Omental fat pad (tissue), 4 donors: ENCODE measurements at places on chromosomes 5 and 9.

DNA sequence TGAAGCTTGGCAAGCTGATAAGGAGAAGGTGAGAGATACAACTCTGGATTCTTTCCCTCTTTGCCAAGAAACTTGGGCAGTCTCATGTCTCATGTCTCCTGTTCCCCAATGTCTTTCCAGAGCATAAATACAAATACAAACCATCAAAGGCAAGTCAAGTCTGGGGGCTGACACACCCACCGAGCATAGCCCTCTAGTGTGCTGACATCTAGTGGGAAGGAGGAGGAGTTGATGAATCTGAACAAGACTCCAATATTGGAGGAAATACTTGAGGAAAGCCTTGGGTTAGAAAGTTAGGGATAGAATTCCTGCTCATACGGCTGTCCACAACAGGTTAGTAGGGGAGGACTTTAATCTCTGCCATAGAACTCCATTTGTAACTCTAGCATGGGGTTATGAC, 8.6 kb downstream of the MLANA start:
- no peak for DNase-seq

GRCh38 chr5:53934151-53934820, 373.8 kb downstream of the NDUFS4 start:
- no peak for DNase-seq

- DNase-seq, result no peak
Observed at GRCh38 chr9:21991072-21991959, 2.9 kb downstream of the CDKN2A start.

DNA sequence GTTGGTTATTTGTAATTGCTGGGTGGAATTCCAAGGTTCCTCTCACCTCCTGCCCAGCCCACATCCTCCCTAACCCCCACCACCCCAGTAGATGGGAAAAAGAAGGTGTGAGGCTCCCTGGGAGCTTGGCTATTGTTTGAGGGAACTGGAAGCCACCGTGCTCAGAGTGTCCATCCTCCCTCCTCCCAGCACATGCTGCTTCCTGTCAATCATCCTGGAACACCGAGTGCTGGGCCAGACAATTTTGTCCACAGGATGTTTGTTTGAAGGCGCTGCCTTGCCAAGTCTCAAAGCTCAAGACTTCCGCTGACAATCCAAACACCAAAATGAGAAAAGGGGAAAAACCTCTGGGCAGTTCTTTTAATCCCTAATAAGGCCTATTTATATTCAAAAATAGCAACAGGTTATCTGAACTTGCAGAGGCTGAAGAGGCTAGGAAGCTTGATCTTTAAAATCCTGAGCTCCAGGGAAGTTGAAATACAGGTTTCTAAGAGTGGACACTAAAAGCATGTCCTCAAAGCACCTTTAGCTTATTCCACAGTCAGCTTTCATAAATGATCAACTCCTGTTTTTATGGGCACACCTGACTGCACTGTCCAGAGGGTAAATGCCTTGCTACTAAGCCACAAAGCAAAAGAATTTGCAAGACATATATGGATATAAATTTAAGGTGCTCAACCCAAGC, 286.7 kb downstream of the NFIB start:
- DNase-seq, result no peak

- no peak for DNase-seq
Observed at GRCh38 chr9:3719286-3719685, 193.5 kb upstream of the RFX3 start.

- DNase-seq, result no peak
Observed at GRCh38 chr5:53915120-53915519, 354.7 kb downstream of the NDUFS4 start.

DNA sequence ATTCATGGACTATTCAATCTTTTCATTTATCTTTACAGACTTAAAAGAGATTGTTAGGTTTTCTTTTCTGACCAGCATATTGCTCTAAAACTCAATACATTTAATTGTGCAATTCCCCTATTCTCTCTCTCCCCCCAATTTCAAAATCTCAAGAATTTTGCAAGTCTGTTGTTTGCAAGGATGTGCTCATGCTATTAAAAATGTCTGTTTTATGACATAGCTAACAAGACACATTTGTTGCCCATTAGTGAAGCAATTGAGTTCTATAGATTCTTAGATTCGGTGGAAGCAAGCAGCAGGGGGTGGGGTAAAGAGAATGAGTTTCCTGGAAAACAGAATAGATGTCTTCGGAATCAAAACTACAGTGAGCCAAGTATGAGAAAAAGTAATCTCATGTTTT, 8.5 kb upstream of the CSNK1A1 start:
- DNase-seq, result no peak

GRCh38 chr5:151627650-151628049, 36.5 kb upstream of the FAT2 start:
- DNase-seq, result no peak

DNA sequence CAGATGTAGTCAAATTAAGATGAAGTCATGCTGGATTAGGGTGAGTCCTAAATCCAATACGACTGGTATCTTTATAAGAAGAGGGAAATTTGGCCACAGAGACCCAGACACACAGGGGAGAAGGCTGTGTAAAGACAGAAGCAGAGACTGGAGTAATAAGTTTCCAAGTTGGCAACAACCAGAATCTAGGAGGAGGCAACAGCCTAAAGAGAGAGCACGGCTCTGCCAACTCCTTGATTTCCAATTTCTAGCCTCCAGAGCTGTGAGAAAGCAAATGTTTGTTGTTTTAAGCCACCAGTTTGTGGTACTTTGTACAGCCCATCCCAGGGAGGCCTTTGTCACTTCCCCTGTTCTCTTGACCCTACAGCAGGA, 74.4 kb downstream of the ATG10 start:
- no peak for DNase-seq

- no peak for DNase-seq
Observed at GRCh38 chr5:111618623-111619271, 106.4 kb upstream of the STARD4 start.

DNA sequence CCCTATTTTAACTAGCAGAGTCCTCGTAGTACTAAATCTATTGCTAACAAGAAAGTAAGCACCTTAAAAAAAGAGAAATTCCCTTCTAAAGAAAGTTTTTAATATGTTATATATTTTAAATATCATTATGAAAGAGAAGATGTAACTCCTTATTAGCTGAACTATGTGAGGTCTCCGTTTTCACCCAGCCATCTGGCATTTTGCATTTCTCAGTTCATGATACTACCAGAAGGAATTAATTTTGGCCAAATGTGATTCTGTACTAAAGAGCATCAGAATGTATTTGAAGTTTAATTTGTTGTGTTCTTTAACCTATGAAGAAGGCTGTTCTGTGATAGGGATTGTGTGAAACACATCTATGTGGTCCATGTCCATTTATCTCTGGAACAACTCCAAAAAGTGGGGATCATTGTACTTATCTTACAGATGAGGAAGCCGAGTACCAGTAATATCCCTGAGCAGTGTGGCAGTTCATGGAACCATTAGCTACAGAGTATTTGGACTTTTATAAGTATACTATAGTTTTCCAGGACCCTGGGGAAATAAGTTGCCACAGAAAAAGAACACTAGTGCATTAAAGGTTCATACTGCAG, 29.8 kb downstream of the TNFAIP8 start:
- DNase-seq, result no peak

- DNase-seq, result no peak
Observed at GRCh38 chr5:137995749-137996128, 37.1 kb downstream of the FAM13B start.

GRCh38 chr9:10079284-10079964, 533.4 kb downstream of the PTPRD start:
- DNase-seq, result no peak

DNA sequence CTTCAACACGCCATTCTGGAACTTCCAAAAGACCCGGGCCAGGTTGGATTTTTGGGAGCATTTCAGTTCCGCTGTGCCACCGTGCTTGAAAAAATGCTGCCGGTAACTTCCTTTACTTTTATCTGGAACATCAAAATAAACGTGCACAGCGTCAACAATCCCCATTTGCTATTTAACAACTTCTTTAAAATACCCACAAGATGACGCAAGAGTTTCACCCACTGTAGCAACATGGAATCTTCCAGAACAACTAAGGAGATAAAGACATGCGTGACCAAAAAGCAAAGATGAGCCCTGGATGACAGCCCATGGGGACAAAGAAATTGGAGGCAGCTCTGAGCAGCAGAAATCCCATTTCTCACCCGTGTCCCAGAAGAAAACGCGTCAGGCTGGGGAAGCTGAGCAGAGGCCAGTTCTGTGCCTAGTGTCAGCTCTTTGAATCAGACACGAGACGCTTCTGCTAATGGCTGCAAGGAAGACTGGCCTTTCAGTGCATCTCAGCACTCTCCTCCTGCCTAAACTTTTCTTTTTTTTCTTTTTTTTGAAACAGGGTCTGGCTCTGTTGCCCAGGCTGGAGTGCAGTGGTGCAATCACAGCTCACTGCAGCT, 61.3 kb downstream of the SECISBP2 start:
- DNase-seq, result no peak

- no peak for DNase-seq
Observed at GRCh38 chr9:81557452-81558090, 131.8 kb downstream of the TLE1 start.

DNA sequence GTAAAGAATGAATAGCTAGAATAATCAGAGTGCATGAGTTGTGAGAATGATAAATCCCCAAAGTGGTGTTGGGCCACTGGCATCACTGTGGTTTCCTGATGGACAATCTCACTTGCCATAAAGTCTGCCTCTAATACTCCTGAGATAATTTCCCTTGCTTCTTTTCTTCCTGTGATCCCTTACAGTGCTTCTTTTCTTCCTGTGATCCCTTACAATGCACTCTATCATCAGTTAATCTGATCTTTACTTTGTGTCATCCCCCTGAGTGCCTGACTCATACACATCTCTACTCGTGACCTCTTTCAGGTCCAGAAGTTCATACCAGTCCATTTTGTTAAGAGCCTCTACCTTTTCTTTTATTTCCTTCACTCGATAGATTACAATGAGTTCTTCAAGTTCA, 418.3 kb downstream of the HCN1 start:
- no peak for DNase-seq

GRCh38 chr5:147036691-147037245, 158.2 kb upstream of the PPP2R2B start:
- DNase-seq, result no peak

GRCh38 chr5:83540783-83541182, 69.2 kb downstream of the VCAN start:
- no peak for DNase-seq

DNA sequence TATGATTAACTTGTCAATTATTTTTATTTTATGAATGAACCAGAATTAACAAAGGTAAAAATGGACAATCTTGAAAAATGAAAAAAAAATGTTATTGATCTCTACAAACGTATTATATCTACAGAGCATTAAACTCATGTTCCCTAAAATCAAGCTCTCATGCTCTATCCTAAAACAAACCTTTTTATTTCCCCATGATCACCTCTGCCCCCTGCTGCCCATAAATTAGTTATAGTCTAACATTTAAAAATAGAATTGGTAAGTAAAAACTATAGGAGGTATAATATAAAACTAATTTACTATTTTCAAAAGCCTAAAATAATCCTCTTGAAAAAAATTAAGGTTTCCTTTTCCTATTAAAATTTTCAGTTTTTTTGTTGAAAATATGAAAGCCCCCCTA, 168.0 kb upstream of the POU5F2 start:
- DNase-seq, result no peak

DNA sequence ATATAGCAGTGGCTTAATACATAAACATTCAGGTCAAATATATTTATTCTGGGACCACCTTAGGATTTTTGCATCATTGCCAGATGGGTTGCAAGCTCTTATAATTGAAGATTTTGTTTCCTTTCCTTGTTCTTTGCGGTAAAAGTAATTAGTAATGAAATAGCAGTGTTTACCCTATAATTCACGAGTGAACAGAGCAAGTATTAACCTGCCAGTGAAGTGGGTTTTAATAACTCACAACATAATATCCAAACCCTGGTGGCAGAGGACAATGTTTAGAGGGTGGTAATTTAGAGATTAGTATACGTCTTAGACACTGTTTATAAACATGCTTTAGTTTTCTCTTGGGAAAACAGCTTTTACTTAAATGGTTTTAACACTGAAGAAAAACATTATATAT, 11.8 kb downstream of the ARL14EPL start:
- no peak for DNase-seq

DNA sequence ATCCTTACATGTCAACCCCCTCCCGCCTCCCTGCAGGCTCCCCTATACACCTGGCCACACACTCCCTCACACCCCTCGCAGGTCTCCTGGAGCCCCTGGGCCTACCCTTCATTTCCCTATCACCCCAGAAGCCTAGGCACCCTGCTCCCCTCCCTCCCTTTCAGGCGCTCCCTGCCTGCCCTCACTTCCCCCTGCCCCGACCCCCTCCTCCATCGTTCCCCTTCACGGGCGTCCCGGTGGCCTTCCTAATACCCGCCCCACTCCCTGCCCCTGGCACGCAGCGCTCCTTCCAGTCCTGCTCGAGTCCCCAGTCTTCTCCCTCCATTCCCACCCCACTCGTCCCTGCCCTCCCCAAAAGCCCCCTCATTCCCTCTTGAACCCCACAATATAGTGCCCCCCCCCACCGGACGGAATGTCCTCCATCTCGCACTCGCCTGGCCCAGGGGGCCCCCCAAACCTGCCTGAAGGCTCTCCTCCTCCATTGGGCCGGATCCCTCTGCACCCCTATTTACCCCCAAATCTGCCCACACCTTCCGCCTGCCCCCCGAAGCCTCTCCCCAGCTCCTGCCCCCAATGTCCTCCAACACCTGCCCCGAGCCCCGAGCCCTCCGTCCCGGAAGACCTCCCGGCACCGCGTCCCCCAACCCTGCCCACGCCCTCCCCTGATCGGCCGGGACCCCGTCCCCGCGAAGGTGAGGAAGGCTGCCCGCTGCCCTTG, 746 bp downstream of the STRBP start:
- DNase-seq, result no peak

GRCh38 chr9:130895481-130896232, 955 bp downstream of the QRFP start:
- no peak for DNase-seq

GRCh38 chr5:103207011-103207410, 51.6 kb upstream of the MACIR start:
- DNase-seq, result no peak

DNA sequence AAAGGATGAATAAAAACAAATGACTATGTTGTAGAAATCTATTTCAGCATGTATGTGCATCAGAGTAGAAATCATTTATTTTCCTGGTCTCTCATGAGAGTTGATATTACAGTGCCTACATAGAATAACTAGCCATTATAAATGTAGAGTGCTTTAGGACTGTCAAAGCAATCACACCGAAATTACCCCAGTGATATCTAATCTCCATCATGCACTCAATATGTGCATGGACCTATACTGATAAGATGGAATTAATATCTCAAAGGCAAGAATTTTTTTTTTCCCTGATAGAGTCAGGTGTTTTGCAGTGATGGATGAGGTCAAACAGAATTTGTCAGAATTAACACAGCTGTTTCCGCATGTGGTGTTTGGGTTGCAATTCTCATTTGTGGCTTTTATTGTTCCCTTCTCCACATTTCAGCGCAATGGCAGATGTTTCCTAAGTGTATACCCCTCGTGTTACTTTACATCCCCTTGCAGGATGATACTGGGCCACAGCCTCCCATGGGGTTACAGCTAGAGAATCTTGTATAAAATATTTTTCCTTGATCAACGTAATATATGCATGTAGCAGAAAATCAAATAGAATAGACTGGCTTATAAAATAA, 298.8 kb downstream of the RASEF start:
- no peak for DNase-seq

- no peak for DNase-seq
Observed at GRCh38 chr5:137432376-137432775, 66.8 kb downstream of the SPOCK1 start.

- DNase-seq, result no peak
Observed at GRCh38 chr5:9444346-9444745, 101.5 kb downstream of the SEMA5A start.
